ENCODE measurements at places on chromosomes 5 and 9.

- no peak for DNase-seq
Observed at GRCh38 chr5:65954200-65954599, 27.8 kb downstream of the ERBIN start.

DNA sequence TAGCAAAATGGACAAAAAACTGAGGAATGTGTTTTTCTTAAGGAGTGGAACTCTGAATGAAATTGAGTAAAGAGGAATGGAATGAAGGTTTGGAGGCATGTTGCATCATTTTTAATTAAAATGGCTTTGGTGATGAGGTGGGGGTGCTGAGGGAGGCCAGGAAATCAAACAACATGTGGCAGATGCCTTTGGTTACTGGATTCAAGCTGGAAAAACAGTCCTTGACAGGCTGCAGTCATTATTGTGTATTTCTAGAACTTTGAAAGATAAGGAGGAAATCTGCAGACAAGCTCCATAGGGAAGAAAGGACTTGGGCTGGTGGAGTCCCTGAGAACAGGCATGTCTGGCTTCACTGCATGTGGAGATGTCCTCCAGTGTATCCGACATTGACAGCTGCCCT is 203.5 kb upstream of the HAPLN1 start:
- peak; percentile 68 for DNase-seq

DNA sequence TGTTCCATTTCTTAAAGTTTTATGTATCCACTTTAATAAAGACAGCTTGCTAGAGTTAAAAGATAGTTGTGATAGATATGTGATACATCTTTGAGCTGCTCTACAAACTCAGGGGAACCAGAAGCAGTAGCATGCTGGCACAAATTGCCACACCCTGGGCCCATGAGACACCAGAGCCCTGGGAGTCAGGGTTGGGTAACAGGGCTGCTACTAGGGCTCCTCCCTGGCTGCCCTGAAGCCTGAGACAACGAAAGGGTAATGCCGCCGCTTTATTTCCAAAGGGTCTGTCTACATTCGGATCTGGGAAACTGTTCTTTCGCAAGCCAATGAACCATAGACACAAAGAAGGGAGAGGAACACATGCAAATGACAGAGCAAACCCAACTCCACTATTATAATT is 29.2 kb downstream of the PTPN3 start:
- DNase-seq = no peak

DNA sequence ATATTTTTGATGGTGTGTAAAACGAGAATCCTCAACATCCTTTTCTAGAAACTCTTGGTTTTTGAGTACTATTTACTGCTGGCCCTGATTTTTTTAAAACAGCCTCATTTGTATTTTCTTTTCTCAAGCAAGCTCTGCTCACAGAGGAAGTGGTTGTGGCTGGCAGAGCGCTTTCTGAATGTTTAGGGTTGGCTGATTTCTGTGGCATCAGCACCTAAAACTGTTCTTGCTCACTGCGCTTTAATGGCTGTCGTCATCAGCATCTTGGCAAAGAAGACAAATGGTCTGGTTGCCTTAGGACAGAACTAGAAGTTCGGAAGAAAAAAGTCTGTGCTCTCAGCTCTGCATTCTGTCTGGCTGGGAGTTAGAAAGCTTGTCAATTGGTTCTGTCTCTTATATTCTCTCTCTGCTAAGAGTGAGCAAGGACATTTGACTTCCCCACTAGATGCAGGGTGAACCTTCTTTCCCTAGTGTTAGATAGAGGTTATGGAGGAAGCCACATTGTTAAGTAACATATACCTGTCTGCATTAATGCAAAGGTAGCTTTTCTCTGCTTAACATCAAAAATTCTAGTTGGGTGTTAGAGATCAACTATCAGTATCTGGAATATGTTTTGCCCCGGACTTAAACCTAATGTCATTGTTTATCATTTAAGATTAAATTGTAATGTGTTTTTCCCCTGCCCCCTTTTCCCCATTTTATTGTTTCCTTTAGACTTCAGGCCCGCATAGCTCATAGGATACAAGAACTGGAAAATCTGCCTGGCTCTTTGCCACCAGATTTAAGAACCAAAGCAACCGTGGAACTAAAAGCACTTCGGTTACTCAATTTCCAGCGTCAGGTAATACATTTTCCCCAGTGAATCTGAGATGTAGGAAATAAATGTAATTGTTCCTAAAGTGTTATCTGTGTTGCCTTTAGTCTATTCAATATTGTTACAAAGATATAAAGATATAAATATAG is 39.0 kb downstream of the SMARCA2 start:
- no peak for DNase-seq

DNA sequence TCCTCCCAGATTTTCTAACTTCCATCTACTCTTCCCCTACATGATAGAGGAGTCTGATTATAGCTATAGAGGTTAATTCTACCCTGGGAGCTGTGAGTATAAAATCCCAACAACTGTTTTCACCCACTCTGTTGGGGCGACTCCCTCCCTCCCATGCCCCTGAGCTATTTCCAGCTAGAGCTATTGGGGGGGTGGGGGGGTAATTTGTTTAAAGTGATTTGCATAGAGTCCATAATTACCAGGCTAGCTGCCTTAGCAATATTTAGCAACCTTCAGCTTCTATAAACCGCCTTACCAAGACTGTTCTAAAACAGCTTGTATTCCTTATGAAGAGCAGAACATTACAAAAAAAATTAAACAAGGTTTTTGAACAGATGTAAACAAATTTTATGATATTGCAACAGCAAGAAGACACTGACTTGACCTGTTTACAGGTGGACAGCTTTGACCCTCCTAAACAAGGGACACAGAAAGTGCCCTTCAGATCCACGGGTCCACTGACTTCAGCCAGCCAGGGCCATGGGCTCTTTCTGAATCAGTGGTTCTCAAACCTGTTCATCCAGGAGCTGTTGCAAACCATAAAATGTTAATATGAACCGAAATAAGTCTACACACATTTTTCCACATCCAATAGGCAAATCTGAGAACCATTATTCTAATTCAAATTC is 98.2 kb downstream of the OTULIN start:
- no peak for DNase-seq

DNA sequence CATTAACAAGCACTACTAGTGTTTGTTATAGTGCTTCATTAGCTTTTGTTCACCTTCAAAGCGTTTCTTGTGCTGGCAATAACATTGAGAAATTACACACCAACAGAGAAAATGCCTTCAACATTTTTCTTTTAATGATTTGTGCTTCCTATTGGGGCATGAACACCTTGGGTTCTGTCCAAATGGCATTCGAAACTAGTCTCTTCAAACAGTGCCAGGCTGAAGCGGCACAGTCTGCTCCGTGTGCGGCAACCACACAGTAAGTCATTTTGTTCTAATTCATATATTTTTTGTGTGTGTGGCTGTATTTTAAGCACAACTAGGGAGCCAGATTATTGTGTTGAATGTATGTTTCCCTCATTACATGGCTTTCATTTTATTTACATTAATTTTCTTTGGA is 414.7 kb upstream of the SGCD start:
- DNase-seq = no peak

DNA sequence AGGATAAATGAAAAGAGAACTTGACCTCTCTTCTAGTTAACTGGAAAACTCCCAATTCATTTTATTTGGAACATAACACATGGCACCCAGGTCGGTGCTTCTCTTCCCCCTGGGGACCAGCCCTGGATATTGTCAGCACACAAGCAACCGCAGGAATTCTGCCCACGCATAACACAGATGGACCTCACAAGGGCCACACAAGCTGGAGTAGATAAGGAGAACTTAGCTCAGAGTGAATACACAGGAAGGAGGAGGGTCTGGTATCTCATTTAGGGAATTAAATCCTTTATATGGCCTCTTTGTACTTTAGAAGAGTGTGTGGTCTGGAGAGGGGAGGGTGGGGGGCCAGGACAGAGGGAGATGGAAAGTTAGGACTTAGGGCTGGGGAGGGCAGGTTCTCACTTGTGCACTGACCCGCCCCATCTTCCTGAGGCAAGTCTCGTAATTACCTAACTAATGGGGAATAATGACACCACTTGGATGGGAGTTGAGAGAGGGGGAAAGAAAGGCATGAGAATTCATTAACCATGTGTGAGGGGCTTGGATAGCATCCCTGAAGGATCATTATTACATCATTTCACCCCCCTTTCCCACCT is 341.2 kb upstream of the WWC1 start:
- DNase-seq = peak; percentile 79

Data from AG04449 (cell line).